IMR-90 (cell line): ENCODE measurements at places on chromosomes 6 and 20. TPM values are rescaled to one million over a fixed set of nuclear protein-coding genes. Genes with fewer than 3 reads are reported as not detected.

- H3K4me3 ChIP-seq = no peak overlapping the region
- peaks cover 7% of the 10 kb centered on the region for H3K27me3 ChIP-seq
- no peak overlapping the region for H3K27ac ChIP-seq
- peaks cover 2% of the 10 kb centered on the region; the same call in 1 of the 2 replicates for H3K4me1 ChIP-seq
- H3K36me3 ChIP-seq = no peaks in the 10 kb centered on the region; the same call in 1 of the 2 replicates
Observed at GRCh38 chr6:151179321-151179720, 60.4 kb upstream of the AKAP12 start.

GRCh38 chr6:77466055-77466450 lies 2.8 kb upstream of the HTR1B start:
- no peaks in the 10 kb centered on the region for H3K36me3 ChIP-seq
- H3K4me3 ChIP-seq = peak overlapping the region; percentile 46
- DNase-seq = peak; percentile 74
- no peaks in the 10 kb centered on the region; the same call in 1 of the 2 replicates for H3K4me1 ChIP-seq

The KCNQ2 gene
- total RNA-seq = not detected in 2 replicates

GRCh38 chr6:14635934-14636591 lies 518.5 kb downstream of the CD83 start:
- H3K4me3 ChIP-seq = no peak overlapping the region
- DNase-seq = no peak
- no peaks in the 10 kb centered on the region for H3K36me3 ChIP-seq
- H3K27me3 ChIP-seq = peaks cover 8% of the 10 kb centered on the region; the same call in 1 of the 2 replicates

GRCh38 chr6:123564361-123564760 lies 72.4 kb downstream of the TRDN start:
- no peak for DNase-seq
- no peaks in the 10 kb centered on the region for H3K36me3 ChIP-seq
- no peaks in the 10 kb centered on the region for H3K4me1 ChIP-seq
- no peak overlapping the region for H3K4me3 ChIP-seq
- H3K27me3 ChIP-seq = no peaks in the 10 kb centered on the region
- no peak overlapping the region for H3K27ac ChIP-seq

The CST2 gene
- not detected in 2 replicates for total RNA-seq

DNA sequence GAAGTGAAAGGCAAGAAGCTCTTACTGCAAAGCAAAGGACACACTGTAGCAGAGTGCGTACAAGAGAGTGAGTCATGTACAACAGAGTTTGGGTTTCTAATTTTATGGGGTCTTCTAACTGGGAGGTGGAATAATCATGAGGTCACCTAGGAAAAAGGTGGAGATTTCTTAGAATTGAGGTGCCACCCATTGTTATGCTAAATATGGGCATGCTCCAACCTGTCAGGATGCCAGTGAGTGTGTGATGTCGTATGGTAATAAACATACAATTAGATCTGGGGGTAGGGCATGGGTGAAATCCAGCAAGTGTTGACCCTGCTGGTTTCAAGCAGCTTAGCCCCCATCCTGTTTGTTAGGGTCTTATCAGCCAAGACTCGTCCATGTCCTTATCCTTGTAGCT lies 46.6 kb downstream of the OR2B6 start:
- no peak for DNase-seq
- H3K27ac ChIP-seq = no peak overlapping the region
- no peaks in the 10 kb centered on the region for H3K27me3 ChIP-seq
- H3K36me3 ChIP-seq = no peaks in the 10 kb centered on the region
- no peak overlapping the region for H3K4me3 ChIP-seq

DNA sequence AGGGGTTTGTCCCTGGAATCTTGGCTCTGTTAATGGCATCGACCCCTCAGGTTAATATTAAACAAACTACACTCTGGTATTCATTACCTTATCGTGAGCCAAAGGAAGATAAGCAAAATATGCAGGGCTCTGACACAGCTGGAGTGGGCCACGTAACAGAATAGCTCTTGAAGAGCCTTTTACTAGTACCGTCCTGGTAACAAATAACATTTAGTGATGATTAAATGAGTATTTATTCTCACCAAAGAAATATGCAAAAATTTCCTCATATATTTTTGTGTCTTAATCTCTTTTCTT lies 20.1 kb upstream of the UTRN start:
- no peaks in the 10 kb centered on the region for H3K27me3 ChIP-seq
- peak; percentile 35 for DNase-seq
- no peaks in the 10 kb centered on the region for H3K36me3 ChIP-seq
- peak overlapping the region; percentile 87; the same call in 1 of the 2 replicates for H3K27ac ChIP-seq
- peaks cover 11% of the 10 kb centered on the region for H3K4me1 ChIP-seq
- no peak overlapping the region for H3K4me3 ChIP-seq

The PRND gene
- total RNA-seq = not detected in 2 replicates

DNA sequence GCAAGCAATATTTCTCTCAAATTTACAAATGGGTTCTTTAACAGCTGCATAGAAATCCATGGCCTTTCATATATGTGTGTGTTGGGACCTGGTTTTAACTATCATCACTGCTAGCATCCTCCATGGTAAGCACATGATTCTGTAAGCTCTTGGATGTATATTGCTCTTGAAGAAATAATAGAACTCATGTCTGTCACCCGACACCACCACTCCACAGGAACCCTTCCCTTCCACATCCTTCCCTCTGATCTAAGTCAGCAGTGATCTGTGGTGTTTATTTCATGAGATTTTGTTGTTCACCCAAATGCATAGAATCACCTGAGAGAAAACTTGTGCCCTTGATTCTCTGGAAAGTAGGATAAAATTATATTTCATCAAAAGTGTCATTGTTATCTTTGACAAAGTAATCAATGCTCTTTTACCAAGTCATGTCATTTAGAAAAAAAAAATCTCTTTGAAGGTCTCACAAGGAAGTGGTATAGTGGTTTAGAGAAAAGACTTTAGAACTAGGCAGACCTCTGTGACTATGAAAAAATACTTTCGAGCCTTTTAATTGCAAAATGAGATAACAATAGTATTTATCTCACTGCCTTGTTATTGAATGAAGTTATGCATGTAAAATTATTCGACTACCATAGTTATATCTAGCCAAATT lies 649.8 kb upstream of the SLC35B3 start:
- H3K4me1 ChIP-seq = no peaks in the 10 kb centered on the region
- H3K4me3 ChIP-seq = no peak overlapping the region
- no peaks in the 10 kb centered on the region for H3K27me3 ChIP-seq
- DNase-seq = no peak
- no peak overlapping the region for H3K27ac ChIP-seq
- no peaks in the 10 kb centered on the region for H3K36me3 ChIP-seq

The SLC35B2 gene
- 41.7 and 51.4 TPM in 2 replicates for total RNA-seq

DNA sequence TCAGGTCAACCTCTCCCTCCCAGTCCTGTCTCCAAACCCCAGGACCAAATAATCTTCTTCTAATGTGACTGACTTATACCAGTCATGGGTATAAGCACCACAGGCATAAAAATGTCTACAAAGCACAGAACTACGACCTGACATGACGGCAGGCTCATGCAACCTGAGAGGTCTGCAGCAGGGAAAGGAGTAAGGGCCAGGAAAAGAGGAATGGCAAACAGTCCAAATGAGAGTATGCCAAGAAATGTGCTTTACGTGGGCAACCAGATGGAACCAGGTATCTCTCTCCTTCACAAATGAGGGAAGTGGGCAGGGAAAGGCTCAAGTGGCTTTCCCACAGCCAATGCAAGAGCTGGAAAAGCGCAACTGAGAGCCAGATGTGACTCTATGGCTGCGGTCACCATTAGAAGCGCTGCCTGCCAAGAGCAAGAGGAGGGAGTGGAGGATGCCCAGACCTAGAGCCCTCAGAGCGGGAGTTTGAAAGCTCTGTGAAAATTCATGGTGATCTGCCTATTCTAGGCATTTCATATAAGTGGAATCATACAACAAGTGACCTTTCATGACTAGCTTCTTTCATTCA lies 6.0 kb downstream of the APMAP start:
- DNase-seq = no peak
- H3K4me3 ChIP-seq = no peak overlapping the region
- peaks cover 2% of the 10 kb centered on the region; the same call in 1 of the 2 replicates for H3K36me3 ChIP-seq
- H3K27ac ChIP-seq = no peak overlapping the region
- H3K27me3 ChIP-seq = no peaks in the 10 kb centered on the region

- peaks cover 13% of the 10 kb centered on the region for H3K4me1 ChIP-seq
- H3K4me3 ChIP-seq = no peak overlapping the region
- no peaks in the 10 kb centered on the region for H3K36me3 ChIP-seq
- no peaks in the 10 kb centered on the region for H3K27me3 ChIP-seq
- no peak overlapping the region; the same call in 1 of the 2 replicates for H3K27ac ChIP-seq
- DNase-seq = peak; percentile 82
Observed at GRCh38 chr6:15399641-15400470, 154.0 kb downstream of the JARID2 start.

DNA sequence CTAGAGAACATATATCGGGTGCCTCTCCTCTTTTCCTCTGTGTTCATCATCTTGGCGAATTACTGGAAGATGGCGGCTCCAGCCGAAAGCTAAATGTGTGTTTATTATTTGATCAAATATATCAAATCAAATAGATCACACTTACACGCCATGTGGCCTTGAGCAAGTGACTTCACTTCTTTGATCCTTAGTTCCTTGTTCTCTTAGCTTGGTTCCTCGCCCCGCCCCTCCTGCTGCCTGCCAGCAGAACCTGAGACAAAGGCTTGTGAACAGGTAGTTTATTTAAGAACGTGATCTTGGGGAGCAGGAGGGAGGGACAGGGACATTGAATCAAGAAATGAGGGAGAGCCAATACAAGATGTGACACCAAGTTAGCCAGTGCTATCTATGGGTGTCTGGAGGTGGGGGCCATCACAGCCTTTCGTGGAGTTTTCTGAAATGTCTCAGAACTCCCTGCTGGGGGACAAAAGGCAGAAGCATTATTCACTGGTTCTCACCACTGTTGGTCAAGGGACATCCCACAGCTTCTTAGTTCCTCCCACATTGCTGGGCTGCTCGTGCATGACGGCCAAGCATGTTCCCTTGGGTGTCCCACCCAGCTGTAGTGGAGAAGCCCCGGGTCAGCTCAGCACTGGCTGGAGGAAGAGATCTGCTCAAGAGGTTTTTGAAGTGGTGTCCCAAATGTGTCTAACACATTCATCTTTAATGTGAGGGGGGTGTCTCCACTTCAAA lies 44.9 kb upstream of the RNF24 start:
- no peak for DNase-seq
- H3K27me3 ChIP-seq = no peaks in the 10 kb centered on the region
- peaks cover 16% of the 10 kb centered on the region for H3K4me1 ChIP-seq
- no peaks in the 10 kb centered on the region for H3K36me3 ChIP-seq
- no peak overlapping the region for H3K4me3 ChIP-seq
- H3K27ac ChIP-seq = no peak overlapping the region

DNA sequence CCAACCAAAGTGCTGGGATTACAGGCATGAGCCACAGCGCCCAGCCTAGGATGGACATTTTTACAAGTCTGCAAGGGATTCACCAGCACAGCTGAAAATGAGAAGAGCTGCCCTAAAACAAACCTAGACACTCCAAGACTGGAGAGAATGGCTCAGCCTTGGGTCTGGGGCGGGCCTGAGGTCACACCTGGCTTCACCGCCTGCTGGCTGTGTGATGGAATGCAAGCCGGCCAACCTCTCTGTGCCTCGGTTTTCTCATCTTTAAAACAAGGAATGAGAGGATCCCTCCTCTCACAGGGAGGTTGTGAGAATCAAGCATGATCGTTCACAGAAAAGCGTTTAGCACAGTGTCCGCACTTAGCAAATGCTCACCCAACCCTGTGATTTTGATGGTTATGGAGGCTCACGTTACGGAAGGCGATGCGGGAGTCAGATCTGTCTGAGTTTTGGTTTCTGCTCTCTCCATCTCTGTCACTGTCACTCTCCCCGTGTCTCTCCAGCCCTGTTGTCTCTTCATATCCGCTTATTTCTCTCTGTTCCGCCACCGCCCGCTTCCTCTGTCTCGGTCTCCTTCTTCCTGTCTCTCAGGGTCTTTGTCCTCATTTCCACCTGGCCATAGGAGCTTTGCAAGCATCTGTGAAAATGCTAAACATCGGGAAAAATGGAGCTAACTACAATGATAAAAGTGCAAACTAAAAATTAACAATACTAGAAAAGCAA lies 47.6 kb downstream of the CEBPB start:
- no peak overlapping the region for H3K4me3 ChIP-seq
- DNase-seq = no peak
- no peaks in the 10 kb centered on the region for H3K27me3 ChIP-seq
- no peaks in the 10 kb centered on the region for H3K36me3 ChIP-seq
- H3K27ac ChIP-seq = no peak overlapping the region

DNA sequence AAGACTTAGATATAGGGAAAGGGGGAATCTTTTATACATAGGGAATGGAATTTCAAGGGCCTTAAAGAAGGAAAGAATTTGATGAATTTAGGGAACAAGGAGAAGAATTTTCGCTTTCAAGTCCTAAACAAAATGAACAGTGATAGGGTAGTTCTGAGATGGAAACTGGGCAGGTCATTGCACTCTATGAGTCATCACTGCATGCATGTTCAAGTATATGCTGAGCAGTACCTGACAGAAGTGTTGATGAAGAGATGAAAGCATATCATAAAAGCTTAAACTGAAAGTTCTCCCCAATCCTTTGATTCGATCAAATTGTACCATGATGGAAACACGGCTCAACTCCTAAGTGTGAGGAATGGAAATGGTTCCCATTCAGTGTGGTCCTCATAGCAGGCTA lies 271.0 kb downstream of the TSHZ2 start:
- no peaks in the 10 kb centered on the region for H3K36me3 ChIP-seq
- no peak overlapping the region for H3K27ac ChIP-seq
- peaks cover 7% of the 10 kb centered on the region; the same call in 1 of the 2 replicates for H3K4me1 ChIP-seq
- H3K4me3 ChIP-seq = no peak overlapping the region
- no peak for DNase-seq
- H3K27me3 ChIP-seq = no peaks in the 10 kb centered on the region

DNA sequence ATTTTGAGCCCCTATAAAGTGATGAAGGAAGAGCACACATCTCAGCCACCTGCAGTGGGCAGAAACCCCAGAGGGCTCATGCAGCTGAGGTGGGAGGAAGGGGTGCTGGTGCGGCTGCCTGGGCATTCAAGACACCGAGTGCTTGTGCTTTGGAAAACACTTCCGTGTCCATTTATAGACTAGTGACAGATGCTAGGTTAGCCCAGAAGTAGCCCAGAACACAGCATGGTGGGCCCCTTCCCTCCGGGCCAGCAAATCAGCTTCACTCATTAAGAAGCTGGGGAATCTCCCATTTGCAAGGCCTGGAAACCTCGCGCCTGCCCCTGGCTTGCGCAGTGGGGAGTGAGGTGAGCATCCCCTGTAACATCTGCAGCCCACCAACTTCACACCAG lies 12.9 kb downstream of the BEND3 start:
- DNase-seq = no peak
- H3K4me1 ChIP-seq = no peaks in the 10 kb centered on the region
- no peak overlapping the region for H3K4me3 ChIP-seq
- H3K36me3 ChIP-seq = no peaks in the 10 kb centered on the region
- H3K27ac ChIP-seq = no peak overlapping the region
- H3K27me3 ChIP-seq = no peaks in the 10 kb centered on the region

The MDFI gene
- 0.18 and 0.28 TPM in 2 replicates for total RNA-seq

- H3K36me3 ChIP-seq = no peaks in the 10 kb centered on the region
- peaks cover 2% of the 10 kb centered on the region; the same call in 1 of the 2 replicates for H3K4me1 ChIP-seq
- H3K27me3 ChIP-seq = no peaks in the 10 kb centered on the region; the same call in 1 of the 2 replicates
- no peak overlapping the region for H3K27ac ChIP-seq
- no peak for DNase-seq
Observed at GRCh38 chr6:145110109-145110508, 625.2 kb downstream of the EPM2A start.

DNA sequence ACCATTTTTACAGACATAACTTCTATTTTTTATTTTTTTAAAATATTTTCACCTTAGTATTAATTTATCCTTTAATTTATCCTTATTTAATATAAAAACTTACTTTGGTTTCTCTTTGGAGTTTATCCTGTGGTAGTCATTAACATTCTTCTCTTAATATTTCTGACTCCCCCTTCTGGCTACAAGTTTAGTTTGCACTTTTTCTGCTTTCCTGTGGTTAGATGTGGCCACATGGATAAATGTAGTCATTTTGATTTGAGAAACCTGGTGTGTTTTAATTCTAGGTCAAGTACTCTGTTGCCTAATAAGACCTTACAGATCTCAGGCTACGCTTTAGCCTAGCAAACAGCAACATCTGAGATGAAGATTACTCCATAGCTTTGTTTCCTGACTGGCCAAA lies 1187.5 kb downstream of the HACE1 start:
- no peak overlapping the region for H3K27ac ChIP-seq
- H3K4me1 ChIP-seq = no peaks in the 10 kb centered on the region
- DNase-seq = no peak
- no peak overlapping the region for H3K4me3 ChIP-seq
